Activated effector memory CD4-positive, alpha-beta T cell treated with anti-CD3 and anti-CD28 coated beads, Interleukin-2, amount 50 U/mL, for 16 hours (primary cell): ENCODE measurements at places on chromosomes 2 and 18.

DNA sequence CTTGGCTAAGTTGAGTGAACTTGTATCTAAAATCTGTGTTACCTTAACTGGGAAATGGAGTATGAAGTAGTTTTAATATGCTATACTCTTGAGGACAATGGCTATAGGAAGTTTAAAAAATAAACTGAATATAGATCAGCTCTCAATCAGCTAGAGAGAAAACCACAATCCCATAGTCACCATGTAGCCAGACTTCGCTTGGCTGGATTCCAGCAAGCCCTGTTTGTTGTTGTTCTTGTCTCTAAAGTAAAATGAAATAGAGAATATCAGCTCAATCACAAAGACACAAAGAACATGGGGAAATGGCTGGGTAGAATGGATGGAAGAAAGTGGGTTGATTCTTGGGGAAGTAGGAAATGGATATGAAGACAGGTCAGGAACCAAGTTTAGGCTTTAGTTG lies 234.9 kb downstream of the PHLPP1 start:
- DNase-seq = no peak

GRCh38 chr2:5555636-5556035 lies 136.5 kb upstream of the SOX11 start:
- no peak for DNase-seq

DNA sequence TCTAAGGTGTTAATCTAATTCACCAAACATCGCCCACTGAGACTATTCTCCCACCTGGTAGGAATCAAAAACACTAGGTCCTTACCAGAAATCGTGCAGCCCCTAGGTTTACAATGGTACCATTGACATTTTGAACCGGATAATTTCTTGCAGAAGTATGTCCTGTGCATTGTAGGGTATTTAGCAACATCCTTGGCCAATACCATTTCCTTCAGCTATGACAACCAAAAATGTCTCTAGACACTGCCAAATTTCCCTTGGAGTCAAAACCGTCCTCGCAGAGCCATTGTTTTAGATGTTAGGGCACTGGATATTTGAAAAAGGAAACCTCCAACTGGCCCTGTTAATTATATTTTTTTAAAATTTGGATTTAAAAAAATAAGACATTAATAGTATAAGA lies 3.8 kb downstream of the VPS54 start:
- no peak for DNase-seq

DNA sequence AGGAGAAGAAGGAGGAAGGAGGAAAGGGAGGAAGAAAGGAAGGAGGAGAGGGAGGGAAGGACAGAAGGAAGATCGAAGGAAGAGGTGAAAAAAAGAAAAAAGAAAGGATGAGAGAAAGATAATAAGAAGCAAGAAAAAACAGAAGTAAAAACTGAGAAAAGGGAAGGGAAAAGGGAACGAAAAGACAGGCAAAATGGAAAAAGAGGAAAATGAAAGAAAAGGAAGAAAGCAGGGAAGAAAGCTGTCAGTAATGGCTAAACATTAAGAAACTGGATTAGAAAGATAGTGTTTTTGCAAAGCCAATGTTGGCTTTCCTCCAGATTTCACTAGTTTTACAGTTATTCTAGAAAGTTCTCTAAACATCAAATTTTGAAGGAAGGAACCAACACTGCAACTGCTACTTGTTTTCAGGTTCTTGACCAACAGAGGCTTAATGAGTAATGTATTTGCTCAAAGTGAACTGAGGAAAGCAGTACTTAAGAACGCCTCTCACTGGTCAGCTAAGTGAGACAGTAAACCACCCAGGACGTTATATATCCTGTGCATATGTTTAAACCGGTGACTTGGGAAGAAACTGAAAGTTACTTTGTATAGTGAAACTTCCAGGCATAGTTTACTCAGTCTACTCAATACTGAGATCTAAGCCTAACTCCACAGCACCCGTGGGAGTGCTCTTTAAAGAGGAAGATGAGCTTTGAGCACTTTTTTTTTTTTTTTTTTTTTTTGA lies 286.2 kb upstream of the TRIB2 start:
- peak; percentile 69 for DNase-seq

DNA sequence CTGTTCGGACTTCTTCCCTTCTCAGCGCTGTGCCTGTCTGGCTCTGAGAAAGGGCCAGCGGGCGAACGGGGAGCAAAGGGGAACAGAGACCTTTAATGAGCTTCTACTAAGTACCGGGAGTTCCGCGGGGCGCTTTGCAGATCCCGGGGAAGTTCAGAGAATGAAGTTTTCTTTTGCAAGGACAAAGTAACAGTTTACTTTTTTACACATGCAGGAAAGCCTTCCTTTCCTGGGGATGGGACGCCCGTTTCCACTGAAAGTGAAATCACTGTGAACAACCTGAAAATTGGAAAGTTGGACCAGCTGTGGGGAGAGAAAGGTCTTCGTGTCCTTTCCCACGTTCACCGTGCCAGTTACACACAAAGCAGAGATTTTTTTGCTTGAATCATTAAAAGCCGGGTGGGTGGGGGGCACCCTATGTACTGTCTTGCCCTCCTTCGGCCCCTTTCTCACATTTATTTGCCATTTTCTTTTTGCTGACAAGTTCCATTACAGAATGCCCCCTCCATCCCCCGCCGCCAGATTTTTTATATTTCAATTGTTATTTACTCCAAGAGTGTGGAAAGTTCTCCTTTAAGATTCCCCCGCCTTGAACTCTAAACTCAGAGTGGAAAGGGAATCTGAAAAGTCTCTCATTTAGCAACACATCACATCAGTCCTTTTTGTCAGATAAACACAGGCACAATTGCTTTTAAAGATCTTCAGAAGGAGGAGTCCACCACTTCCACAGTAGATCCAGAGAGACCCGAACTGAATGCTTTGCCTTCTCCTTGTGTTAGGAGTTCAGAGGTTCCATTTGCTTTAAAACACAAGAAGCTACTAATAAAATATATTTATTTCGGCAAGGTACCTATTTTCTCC lies 1.1 kb upstream of the FN1 start:
- DNase-seq = no peak

DNA sequence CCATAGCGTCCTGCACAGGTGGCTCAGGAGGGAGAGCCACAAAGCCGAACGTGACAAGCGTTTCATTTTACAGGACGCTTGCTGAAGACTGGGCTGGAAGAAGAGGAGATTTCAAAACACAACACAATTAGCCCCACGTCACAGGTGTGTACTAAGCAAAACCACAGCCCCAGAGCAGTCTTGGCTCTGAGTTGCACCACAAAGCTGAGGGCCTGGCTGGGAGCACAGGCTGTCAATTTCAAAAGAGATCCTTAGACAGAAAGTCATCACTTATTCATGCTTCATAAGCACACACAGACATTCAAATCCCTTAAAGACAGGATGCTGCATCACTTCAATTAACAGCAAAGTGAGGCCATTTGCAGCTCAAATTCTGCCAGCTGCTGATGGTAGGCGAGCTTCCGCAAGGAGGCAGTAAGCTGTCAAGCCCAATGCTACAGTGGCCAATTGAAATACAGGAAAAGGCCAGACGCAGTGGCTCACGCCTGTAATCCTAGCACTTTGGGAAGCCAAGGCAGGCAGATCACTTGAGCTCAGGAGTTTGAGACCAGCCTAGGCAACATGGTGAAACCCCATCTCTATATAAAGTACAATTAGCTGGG lies 79.6 kb downstream of the SKA1 start:
- DNase-seq = no peak
